ENCODE measurements at places on chromosomes 6 and 20. TPM values are rescaled to one million over a fixed set of nuclear protein-coding genes. Genes with fewer than 3 reads are reported as not detected.

DNA sequence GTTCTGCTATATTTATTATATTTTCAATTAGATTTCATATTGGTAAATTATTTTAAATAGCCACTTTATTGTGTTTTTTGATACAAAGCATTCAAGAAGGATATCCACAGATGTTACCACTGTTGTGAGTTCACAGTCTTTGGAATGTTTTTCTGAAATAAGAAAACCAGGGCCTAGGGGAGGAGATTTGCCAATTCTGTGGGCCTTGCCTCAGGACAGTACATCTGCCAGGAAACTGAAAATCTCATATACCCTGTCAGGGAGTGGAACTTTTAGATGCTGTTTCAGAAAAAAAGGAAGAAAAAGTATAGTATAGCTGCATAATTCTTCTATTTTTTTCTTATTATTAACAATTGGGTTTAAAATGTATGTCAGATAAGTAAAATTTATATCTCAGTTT, 995.9 kb upstream of the ADGRB3 start:
- H3K27ac ChIP-seq: no peak overlapping the region
- no peaks in the 10 kb centered on the region for H3K27me3 ChIP-seq
- H3K4me1 ChIP-seq: no peaks in the 10 kb centered on the region
- no peak for DNase-seq
- no peak overlapping the region for H3K4me3 ChIP-seq

- no peak overlapping the region for H3K27ac ChIP-seq
- no peaks in the 10 kb centered on the region for H3K4me1 ChIP-seq
- no peaks in the 10 kb centered on the region for H3K27me3 ChIP-seq
- H3K36me3 ChIP-seq: no peaks in the 10 kb centered on the region
- H3K4me3 ChIP-seq: no peak overlapping the region
These were observed 195.4 kb downstream of the TFAP2A start for GRCh38 chr6:10219510-10219909.

DNA sequence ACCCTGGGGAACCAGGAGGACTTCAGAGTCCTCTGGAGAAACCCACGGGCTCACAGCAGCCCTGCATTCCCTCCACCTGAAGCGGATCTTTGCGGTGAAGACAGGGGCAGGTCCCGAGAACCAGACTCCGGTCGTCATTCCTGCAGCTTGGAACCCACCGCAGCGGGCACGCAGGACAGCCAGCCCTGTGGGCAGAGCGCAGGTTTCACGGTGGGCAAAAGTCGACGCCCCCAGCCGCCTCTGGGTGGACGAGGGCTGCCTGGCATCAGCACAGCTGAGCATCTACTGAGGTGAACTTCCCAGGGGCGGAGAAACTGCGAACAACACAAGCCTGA, 118.3 kb downstream of the PSMB1 start:
- H3K27me3 ChIP-seq: peaks cover 45% of the 10 kb centered on the region
- no peak overlapping the region for H3K27ac ChIP-seq
- peaks cover 4% of the 10 kb centered on the region for H3K4me1 ChIP-seq

- no peak overlapping the region for H3K27ac ChIP-seq
- no peaks in the 10 kb centered on the region for H3K27me3 ChIP-seq
- no peaks in the 10 kb centered on the region for H3K4me1 ChIP-seq
- DNase-seq: peak; percentile 71
- no peak overlapping the region for H3K4me3 ChIP-seq
- H3K36me3 ChIP-seq: no peaks in the 10 kb centered on the region
These were observed 184.3 kb downstream of the TFAP2A start for GRCh38 chr6:10230531-10230930.

DNA sequence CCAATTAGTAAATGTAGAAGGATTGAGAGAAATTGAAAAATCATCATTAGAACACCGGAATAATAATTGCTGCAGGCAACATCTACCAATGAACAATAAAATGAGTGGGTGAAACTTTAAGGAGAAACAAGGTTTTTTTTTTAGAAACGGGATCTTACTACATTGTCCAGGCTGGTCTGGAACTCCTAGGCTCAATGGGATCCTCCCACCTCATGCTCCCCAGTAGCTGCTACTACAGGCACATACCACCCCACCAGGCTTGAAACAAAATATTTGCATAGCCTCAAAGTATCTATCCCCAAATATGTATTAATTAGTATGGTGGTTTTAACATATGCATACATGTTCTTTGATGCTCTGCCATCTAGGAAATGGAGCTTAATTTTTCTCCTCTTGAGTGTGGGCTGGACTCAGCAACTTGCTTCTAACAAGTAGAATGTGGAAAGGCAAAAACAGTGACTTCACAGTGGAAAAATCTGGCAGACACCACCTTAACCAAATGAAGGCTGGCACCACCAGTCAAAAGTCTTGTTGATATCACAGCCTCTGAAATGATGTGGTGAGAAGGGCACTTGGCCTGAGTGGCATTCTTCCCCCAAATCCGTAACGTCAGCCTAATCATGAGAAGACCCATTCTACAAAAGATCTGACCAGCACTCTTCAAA, 12.1 kb downstream of the NRSN2 start:
- H3K36me3 ChIP-seq: no peaks in the 10 kb centered on the region
- no peak overlapping the region for H3K27ac ChIP-seq
- H3K4me1 ChIP-seq: peaks cover 30% of the 10 kb centered on the region
- no peak for DNase-seq
- no peaks in the 10 kb centered on the region for H3K27me3 ChIP-seq

DNA sequence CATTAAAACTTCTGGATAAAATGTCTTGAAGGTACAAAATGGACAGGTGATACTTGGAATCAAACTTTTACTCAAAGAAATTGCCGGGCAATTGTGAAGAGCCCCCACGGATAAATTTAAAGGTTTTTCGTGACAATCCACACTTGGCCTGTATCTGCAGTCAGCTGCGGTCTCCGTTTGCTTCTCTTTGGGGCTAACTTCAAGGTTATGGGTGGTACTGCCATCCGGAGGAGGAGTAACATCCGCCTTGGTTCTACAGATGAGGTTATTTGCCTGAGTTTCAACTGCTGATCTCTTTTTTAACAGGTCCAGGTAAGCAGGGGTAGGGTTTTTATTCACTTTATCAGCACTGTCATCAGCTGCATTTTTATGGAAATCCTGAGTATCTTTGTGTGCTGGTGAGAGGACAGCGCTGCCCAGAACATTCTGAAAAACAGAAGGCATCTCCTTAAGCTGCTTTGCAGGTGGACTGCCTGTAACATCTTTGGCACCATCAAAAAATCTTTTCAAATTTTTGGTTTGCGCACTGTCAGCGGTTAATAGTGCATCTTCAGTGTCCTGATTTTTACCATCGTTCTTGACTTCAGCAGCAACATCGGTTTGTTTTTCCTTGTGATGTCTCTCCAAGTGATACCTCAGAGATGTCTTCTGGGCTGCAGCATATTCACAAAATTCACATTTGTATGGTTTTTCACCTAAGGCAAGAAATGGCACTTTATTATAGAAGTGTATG, 16.9 kb downstream of the ZNF217 start:
- no peak overlapping the region for H3K4me3 ChIP-seq
- 0 out of 2 replicates have a peak overlapping the region, but pooled peaks have one; percentile 2 for H3K27ac ChIP-seq
- no peaks in the 10 kb centered on the region for H3K27me3 ChIP-seq
- H3K36me3 ChIP-seq: peaks cover 91% of the 10 kb centered on the region
- DNase-seq: no peak

- no peak for DNase-seq
- peaks cover 14% of the 10 kb centered on the region for H3K27me3 ChIP-seq
- H3K36me3 ChIP-seq: no peaks in the 10 kb centered on the region
These were observed 32.1 kb downstream of the LRFN2 start for GRCh38 chr6:40555092-40555491.

- peaks cover 16% of the 10 kb centered on the region for H3K4me1 ChIP-seq
- peak overlapping the region; percentile 93 for H3K4me3 ChIP-seq
- DNase-seq: no peak
These were observed 591 bp upstream of the DCBLD1 start for GRCh38 chr6:117481926-117482239.

- H3K27ac ChIP-seq: no peak overlapping the region
- DNase-seq: no peak
These were observed 13.1 kb upstream of the SAYSD1 start for GRCh38 chr6:39128106-39128505.

DNA sequence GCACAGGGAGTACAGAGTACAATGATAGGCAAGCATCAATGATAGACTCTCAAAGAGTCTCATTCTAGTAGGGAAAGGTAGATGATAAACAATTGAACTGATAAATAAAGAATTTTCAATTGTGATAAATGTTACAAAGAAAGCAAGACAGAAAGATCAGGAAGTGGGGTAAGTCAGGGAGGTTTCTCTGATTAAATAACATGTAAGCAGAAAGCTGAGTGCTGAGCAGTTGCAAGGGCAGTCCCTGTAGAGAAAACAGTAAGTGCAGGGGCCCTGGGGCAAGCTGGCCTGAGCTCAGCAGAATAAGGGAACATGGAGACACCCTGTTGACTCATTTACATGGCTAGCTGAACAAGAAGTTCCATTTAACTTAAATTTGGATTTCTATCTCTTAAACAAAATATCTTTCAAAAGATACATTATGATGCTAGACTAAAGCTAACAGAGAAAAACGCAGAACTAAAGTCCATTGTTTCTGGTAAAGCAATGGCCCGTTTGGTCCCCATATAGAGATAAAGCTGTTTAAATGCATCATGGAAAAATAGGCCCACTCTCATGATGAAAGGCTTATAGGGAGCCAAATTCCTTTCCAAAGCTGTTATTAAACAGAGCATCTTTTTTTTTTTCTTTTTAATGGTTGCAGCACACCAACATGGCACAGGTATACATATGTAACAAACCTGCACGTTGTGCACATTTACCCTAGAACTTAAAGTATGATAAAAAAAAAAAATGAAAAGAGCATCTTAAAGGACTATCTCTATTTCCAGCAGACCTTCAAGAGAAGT, 5.3 kb upstream of the TNFAIP3 start:
- no peaks in the 10 kb centered on the region for H3K27me3 ChIP-seq
- H3K27ac ChIP-seq: no peak overlapping the region
- no peak overlapping the region for H3K4me3 ChIP-seq
- DNase-seq: no peak
- peaks cover 19% of the 10 kb centered on the region for H3K4me1 ChIP-seq

DNA sequence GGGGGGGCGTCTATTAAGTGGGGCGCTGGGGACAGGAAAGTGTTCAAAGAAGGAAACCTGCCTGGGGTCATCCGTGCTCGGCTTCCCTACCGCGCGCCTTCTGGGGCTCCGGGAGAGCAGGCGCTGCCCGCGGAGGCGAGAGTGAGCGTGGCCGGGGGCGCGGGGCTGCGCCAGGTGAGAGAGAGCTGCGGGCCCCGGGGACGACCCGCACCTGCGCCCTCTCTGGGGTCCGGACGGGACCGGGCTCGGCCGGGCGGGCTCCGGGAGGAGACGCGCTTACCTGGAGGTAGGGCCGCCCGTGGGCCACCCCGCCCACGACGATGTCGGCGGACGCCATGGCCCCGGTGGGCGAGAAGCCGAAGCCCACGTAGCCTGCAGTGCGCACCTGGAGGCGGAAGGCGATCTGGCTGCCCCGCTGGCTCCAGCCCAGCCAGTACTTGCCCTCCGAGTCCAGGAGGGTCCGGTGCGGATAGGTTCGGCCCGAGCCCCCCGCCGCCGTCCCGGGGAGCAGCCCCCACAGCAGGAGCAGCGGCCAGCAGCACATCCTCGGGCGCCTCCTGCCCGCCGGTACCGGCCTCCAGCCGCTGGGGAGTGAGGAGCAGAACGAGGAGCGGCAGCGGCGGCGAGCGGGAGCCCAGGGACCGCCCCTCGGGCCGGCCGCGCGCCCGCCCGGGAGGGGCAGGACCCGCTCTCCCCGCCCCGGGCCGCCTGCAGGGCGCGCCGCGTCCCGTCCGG, at the start of gene MOXD1:
TSS of gene MOXD1 (minus strand) at position 593 of the 735 bp plus-strand sequence. CDS start at position 544, 49 bp downstream.
- H3K27me3 ChIP-seq: no peaks in the 10 kb centered on the region
- H3K36me3 ChIP-seq: no peaks in the 10 kb centered on the region
- DNase-seq: no peak
- H3K4me1 ChIP-seq: peaks cover 16% of the 10 kb centered on the region
- H3K27ac ChIP-seq: no peak within 1 kb of the TSS

GRCh38 chr6:72813807-72814596, 192.1 kb downstream of the KCNQ5 start:
- no peaks in the 10 kb centered on the region for H3K36me3 ChIP-seq
- H3K4me1 ChIP-seq: no peaks in the 10 kb centered on the region
- no peak overlapping the region for H3K27ac ChIP-seq
- no peak for DNase-seq
- no peaks in the 10 kb centered on the region for H3K27me3 ChIP-seq

GRCh38 chr6:135505222-135505621, 7.7 kb upstream of the AHI1 start:
- no peak overlapping the region for H3K4me3 ChIP-seq
- no peaks in the 10 kb centered on the region for H3K4me1 ChIP-seq
- H3K27ac ChIP-seq: no peak overlapping the region
- H3K36me3 ChIP-seq: no peaks in the 10 kb centered on the region

- H3K4me3 ChIP-seq: no peak overlapping the region
- no peak overlapping the region for H3K27ac ChIP-seq
- no peaks in the 10 kb centered on the region for H3K4me1 ChIP-seq
These were observed 10.0 kb upstream of the POU5F1 start for GRCh38 chr6:31180500-31180899.

- H3K36me3 ChIP-seq: no peaks in the 10 kb centered on the region
- H3K27me3 ChIP-seq: no peaks in the 10 kb centered on the region
- H3K4me1 ChIP-seq: no peaks in the 10 kb centered on the region
- H3K4me3 ChIP-seq: no peak overlapping the region
These were observed 12.5 kb downstream of the ERMARD start for GRCh38 chr6:169763881-169764280.

DNA sequence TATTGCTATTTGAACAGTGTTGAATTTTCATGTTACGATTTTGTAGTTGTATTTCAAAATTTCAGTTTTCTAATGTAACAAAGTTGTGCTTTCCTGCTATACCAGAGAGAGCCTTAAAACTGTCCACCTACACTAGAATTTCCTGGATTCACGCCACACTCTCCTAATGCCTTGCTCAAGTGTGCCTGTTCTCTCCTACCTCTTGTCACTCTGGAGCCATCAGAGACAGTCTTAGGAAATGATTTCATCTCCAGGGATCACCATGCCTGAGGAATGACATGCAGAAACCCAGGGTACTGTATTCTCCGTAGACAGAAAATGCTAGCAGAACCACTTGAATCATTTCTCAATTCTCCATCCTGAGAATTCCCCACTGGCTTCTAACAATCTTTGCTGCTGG, 667.6 kb downstream of the KIF16B start:
- no peak for DNase-seq
- no peak overlapping the region for H3K27ac ChIP-seq
- H3K36me3 ChIP-seq: no peaks in the 10 kb centered on the region
- H3K4me3 ChIP-seq: no peak overlapping the region
- H3K4me1 ChIP-seq: no peaks in the 10 kb centered on the region

GRCh38 chr6:25447570-25447929, 168.4 kb downstream of the CARMIL1 start:
- H3K4me1 ChIP-seq: no peaks in the 10 kb centered on the region
- H3K36me3 ChIP-seq: no peaks in the 10 kb centered on the region
- H3K27me3 ChIP-seq: no peaks in the 10 kb centered on the region
- DNase-seq: no peak
- H3K4me3 ChIP-seq: no peak overlapping the region
- H3K27ac ChIP-seq: no peak overlapping the region

The PAK5 gene
- not detected for total RNA-seq

The TPX2 gene
- total RNA-seq: 164 TPM

The TAGAP gene
- total RNA-seq: not detected

The OXT gene
- total RNA-seq: not detected

The EDN3 gene
- total RNA-seq: not detected

The HECA gene
- 11.6 TPM for total RNA-seq

The CLPSL1 gene
- total RNA-seq: not detected
